ENCODE measurements at places on chromosomes 7 and 10.

DNA sequence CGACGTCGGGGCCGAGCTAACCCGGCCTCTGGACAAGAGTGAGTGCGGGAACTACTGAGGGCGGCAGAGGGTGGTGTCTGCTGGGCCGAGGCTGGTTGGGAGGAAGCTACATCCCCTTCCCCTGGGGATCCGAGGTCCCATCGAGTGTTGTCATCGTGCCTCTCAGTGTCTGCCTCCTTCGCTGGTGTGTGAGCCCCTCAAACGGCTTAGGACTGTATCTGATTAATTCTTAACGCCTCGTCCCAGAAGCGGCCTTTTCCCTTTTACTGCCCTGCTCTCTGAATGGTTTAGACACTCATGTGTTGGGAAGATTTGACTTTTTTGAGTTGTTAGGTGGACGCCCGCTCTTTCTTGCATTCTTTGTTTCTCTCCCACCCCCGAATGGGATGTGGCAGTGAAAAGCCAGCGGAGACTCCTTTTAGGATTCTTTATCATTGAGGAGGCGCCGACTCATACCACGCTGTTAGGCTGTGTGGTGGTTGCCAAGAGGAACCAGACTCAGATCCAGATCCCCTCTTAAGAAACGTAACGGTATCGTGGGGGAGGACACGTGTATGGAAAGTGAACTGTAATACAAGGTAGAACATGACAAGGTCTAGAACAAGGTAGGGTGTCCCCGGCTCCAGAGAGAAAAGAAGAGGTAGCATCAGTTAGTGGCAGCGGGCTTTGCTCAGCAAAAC is 631 bp downstream of the SUPV3L1 start:
- no peak for DNase-seq

GRCh38 chr10:114694752-114695151 is 36.7 kb upstream of the ABLIM1 start:
- DNase-seq = peak; percentile 71

- DNase-seq = no peak
Measured at GRCh38 chr7:44098092-44099068, 5.8 kb upstream of the AEBP1 start.

- no peak for DNase-seq
Measured at GRCh38 chr7:97512441-97513207, 219.3 kb upstream of the TAC1 start.

- DNase-seq = no peak
Measured at GRCh38 chr10:56496186-56496486, 135.1 kb upstream of the ZWINT start.
